ENCODE measurements at places on chromosomes 3 and 15.

DNA sequence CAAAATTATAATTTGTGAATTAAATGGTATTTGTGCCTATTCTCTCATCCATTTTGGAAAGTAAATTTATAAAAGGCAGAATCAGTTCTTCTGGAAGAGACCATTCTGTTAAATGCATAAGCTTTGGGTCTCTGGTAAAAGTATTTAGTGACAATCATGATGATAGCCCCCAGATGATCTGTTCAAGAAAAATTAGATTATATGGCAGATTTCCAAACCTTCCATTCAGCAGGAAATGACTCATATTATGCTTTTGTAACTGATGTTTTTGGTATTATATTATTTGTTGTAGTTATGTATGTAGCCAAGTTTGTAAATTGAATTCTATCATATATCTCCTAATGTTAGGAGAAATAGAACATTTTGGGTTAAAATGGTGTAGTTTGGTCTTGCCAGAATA, 340.8 kb upstream of the DPH6 start:
- no peak for DNase-seq

GRCh38 chr3:167880183-167880582, 144.7 kb downstream of the SERPINI1 start:
- no peak for DNase-seq

DNA sequence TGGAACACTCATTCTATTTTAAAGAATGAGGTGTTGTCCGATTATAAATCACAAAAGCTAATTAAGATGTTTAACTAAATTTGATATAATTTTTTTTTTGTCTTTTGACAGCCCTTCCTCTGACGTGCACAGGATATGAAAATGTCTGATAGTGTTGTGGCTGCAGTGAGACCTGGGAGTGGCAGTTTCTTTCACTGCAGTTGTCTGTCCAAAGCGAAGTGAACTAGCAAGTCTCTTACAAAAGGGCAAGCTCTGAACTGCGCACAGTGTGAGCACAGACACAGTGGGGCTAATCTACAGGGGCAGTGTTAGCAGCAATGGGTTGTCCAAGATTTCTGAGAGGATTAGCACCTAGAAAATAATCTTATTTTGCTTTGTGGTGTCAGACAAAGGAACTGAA, 29.1 kb upstream of the MYRIP start:
- no peak for DNase-seq

DNA sequence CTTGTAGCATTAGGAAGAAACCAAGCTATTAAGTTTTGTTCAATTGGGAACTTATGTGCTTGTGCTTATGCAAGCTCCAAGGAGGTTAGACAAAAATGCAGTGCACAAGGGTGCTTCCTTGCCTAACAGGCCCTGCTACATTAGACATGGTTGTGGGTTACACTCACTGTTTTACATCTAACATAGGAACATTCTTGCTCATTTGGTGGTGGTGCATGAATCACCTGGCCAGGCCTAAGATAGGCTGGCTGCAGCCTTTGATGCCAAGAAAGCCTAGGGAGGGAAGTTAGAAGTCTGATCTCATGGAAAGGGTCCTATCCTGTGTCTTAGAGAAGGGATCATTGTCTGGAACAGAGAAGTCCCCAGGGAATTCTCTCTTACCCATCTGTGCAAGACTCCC, 43.5 kb downstream of the CA12 start:
- DNase-seq, result no peak

DNA sequence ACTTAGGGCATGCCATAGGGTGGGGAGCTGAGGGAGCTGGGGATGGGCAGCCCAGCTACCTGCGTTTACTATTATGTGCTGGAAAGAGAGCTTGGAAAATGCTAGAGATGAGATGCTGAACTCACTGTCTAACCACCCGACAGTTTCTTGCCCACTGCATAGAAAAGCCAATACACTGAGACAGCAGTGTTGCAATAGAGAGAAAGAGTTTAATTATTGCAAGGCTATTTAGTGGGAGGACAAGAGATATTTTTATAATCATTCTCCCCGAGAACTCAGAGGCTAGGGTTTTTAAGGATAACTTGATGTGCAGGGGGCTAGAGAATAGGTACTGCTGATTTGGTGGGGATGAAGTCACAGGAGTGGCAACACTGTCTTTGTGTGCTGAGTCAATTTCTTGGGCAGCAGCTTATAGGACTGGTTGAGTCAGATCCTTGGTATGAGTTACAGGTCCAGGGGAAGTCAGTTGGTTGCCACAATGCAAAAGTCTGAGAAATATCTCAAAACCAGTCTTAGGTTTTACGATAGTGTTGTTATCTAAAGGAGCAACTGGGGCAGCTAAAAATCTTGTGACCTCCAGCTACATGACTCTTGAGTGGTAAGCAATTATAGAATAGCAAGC, 205.9 kb downstream of the GABRG3 start:
- no peak for DNase-seq

GRCh38 chr3:113070681-113071113, 79.9 kb downstream of the GTPBP8 start:
- DNase-seq, result no peak

GRCh38 chr3:157073810-157074209, 86.1 kb downstream of the CCNL1 start:
- no peak for DNase-seq

- DNase-seq, result no peak
Observed at GRCh38 chr3:65436580-65436979, 602.1 kb downstream of the MAGI1 start.

DNA sequence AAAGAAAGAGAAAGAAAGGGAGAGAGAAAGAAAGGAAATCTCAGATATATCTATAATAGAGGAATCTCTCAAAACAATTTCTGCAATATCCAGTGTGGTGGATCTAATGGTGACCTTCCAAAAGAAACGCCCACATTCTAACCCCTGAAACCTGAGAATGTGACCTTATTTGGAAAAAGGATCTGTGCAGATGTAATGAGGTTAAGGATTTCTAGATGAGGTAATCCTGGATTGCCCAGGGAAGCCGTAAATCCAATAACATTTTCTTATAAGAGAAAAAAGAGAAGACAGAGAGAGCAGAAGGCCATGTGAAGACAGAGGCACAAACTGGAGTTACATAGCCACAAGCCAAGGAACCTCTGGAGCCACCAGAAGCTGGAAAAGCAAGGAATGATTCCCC, 307.6 kb downstream of the ZBTB20 start:
- DNase-seq, result no peak

DNA sequence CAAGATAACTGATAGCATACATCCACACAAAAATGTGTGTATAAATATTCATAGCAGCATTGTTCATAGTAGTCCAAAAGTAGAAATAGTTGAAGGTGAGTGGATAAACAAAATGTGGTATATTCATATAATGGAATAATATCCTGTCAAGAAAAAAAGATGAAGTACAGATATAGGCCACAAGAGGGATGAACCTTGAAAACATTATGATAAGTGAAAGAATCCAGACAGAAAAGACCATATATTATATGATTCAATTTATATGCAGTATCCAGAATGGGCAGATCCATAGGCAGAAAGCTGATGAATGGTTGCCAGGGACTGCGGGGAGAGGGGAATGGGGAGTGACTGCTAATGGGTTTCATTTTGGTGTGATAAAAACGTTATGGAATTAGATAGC, 54.3 kb upstream of the TNIK start:
- no peak for DNase-seq

GRCh38 chr15:85044251-85044853, 62.7 kb downstream of the PDE8A start:
- peak; percentile 8 for DNase-seq

DNA sequence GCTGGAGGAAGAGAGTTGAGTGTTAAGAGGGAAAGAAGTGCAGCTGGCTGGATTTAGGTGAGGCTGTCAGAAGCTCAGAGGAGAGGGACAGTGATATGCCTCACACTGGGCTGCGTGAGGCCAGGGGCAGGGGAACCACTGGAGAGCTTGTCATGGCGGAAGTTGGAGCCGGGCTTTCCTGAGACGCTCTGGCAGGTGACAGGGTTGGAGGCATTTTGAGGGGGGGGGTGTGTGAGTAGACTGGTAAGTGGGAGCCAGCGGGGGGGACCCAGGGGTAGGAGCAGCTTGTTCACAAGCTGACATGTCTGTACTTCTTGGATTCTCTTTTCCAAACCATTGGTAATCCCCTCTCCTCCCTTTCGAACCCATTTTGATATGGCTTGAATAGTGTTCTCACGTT, 331.5 kb upstream of the RGMA start:
- no peak for DNase-seq
